RKO (cell line): ENCODE measurements at places on chromosomes 4 and X.

GRCh38 chr4:27194599-27195176 is 334.0 kb downstream of the STIM2 start:
- DNase-seq, result no peak

DNA sequence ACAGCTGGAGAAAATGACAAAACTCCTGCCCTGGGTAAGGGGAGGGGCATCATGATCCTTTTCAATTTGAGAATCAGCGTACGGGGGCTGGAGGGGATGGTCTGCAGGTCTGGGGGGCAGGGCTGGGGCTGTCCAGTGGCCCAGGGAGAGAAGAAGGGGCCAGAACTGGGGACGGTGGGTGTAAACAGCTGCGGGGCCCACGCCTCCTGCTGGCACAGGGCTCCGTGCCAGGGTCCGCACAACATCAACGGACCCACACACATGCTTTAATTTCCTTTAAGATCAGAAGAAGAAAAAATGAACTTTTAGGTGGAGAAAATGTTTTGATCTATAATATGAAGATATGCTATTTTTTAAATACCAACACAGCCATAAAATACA is 52.1 kb downstream of the PSAPL1 start:
- no peak for DNase-seq

DNA sequence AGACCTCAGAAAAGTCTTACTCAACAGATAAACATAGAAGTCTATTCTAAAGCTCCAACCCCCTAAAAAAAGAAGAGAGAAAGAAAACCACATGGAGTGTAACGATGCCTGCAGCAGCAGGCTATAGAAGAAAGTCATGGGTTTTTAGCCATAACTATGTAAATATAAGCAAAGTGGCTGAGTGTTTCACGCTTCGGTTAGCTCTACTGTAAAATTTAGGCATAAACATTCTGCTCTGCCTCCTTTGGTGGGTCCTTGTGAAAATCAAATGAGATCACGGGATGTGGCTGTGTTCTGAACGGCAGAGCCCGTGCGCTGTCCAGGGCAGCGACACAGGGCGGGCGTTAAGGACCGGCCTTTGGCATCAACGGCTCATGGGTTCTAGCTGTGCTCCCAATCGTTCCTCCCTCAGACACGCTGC is 78.4 kb downstream of the IRF2 start:
- DNase-seq, result no peak

GRCh38 chr4:16226816-16227461 is 668 bp upstream of the TAPT1 start:
- DNase-seq, result peak; percentile 24

- DNase-seq, result no peak
Measured at GRCh38 chrX:152873361-152873760, 24.5 kb upstream of the ZNF185 start.

DNA sequence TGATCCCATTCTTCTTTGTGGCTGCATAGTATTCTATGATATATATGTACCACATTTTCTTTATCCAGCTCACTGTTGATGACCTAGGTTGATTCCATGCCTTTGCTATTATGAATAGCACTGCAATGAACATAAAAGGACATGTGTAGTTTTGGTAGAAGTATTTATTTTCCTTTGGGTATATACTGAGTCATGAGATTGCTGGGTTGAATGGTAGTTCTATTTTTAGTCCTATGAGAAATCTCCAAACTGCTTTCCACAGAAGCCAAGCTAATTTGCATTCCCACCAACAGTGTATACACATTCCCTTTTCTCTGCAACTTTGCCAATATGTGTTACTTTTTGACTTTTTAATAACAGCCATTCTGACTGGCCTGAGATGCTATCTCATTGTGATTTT is 278.3 kb downstream of the PCDH18 start:
- DNase-seq, result peak; percentile 14

GRCh38 chrX:149007423-149007822 is 497.7 kb downstream of the IDS start:
- DNase-seq, result no peak

GRCh38 chr4:112908511-112908910 is 140.9 kb upstream of the ANK2 start:
- DNase-seq, result peak; percentile 9

GRCh38 chr4:141179474-141180373 is 41.0 kb upstream of the ZNF330 start:
- no peak for DNase-seq

DNA sequence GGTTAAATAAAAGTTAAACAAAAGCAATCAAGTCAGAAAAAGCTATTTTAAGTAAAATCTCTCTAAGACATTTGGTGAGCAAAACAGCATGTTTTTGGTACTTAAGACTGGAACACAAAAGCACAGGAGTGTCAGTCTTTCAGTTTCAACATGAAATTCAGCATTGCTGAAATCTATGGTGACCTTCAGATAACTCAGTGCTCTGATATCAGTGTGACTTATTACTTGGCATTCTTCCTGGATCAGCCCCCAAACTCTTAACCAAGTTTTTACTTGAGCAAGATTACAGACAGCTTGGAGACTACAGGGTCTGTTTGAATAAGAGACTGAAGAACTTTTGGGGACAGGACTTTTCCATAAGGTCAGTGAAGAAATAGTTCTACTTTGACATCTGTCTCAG is 437.2 kb downstream of the RAPGEF2 start:
- no peak for DNase-seq
